CD4-positive, alpha-beta T cell treated with Interleukin-4 for 1 hour (primary cell): ENCODE measurements at places on chromosomes 3 and 15.

DNA sequence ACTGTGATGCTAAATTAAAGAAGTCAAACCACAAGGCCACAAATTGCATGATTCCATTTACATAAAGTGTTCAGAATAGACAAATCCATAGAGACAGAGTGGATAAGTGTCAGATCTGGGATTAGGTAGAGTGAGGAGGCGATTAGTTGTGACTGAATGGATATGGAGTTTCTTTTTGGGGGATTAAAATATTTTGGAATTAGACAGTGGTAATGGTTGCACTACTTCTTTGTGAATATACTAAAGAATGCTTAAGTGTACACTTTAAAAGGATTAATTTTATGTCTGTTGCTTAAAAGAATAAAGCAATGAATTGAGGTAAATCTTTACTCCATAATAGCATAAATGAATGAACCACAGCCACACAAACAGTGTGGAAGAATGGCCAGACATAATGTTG lies 175.5 kb upstream of the CADM2 start:
- DNase-seq, result no peak

DNA sequence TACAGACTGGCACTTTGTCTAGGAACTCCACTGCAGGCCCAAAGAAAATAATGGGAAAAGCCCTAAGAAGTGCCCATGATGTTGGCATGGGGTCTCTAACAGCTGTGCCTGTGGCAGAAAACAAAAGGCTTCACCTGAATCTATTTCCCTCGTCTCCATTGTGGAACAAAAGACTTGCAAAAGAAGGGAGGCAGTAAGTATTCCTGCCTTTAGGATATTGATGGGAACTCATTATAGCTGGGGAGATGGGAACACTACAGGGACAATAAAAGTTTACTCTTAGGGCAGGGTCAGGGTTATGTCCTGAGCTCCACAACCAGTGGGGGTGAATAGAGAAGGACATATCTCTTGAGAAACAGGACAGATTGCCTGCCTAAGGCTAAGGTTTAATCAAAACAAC lies 930.6 kb upstream of the EPHA6 start:
- no peak for DNase-seq

DNA sequence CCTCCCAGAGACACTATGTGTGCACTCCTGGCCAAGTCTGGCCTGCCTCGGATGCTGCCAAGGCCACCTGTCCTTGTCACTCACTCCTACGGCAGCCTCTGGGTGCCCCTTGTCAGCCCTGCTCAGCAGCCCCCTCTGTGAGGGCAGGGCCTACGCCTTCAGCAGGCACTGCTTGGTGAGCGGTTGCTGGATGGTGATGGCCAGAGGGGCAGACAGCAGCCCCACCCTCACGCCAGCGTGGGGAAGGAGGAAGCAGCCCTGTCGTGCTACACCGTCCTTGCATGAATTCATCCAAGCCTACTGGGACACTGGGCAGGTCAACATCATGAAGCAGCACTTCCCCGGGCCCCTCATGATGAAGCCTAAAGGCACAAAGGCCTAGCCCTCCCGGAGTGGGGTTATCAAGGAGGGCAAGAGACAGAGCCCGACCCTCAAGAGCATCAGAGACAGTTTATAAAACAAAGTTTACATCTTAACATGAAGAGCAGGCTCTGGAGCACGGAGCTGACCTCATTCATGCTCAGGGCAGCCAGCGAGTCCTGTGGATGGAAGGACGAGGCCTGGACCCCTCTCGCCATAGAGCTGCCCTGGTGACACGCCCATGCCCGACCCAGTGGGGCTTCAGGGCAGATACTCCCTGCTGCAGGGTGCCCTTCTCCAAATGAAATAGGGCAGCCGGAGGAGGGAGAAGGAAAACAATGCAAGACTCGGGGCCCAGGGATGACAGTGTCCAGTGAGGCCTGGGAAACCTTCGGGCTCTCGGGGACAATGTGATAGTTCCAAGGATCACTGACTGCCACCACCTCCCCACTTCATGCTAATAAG lies 25.3 kb downstream of the CHDH start:
- DNase-seq, result no peak

DNA sequence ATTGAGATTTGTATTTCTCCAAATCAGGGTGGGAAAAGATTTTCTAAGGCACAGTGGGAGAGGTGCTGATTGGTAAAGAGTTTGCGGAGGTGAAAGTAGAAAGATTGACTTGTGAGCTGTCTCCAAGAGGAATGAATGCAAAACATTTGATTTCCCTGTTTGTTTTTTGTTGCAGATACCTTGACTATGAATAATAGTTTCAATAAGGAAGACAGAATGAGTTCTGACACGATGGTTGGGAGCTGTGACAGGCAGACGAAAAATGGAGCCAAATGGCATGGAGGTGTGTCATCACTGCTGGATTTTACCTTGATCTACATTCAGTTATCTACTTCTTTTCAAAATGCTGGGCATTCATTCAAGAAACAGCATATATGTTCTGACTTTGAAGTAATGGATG lies 145.1 kb downstream of the NFKBIZ start:
- no peak for DNase-seq

DNA sequence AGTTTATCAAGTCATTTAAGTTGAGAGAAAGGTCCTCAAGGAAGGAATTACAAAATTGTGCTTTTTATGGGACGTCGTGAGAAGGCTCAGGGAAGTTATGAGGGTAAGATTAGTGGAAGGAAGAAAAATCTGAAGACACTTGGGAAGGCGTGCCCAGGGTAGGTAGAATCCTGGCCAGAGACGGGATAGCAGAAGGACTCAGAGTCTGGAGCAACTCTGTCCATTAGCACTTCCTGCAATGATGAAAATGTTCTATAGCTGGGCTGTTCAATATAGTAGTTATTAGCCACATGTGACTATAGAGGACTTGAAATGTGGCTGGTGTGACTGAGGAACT lies 271.0 kb upstream of the ZPLD1 start:
- no peak for DNase-seq

GRCh38 chr15:82530606-82531379 lies 9.5 kb downstream of the RPS17 start:
- DNase-seq, result peak; percentile 80

GRCh38 chr3:52248816-52249547 lies 3.4 kb downstream of the PPM1M start:
- no peak for DNase-seq

DNA sequence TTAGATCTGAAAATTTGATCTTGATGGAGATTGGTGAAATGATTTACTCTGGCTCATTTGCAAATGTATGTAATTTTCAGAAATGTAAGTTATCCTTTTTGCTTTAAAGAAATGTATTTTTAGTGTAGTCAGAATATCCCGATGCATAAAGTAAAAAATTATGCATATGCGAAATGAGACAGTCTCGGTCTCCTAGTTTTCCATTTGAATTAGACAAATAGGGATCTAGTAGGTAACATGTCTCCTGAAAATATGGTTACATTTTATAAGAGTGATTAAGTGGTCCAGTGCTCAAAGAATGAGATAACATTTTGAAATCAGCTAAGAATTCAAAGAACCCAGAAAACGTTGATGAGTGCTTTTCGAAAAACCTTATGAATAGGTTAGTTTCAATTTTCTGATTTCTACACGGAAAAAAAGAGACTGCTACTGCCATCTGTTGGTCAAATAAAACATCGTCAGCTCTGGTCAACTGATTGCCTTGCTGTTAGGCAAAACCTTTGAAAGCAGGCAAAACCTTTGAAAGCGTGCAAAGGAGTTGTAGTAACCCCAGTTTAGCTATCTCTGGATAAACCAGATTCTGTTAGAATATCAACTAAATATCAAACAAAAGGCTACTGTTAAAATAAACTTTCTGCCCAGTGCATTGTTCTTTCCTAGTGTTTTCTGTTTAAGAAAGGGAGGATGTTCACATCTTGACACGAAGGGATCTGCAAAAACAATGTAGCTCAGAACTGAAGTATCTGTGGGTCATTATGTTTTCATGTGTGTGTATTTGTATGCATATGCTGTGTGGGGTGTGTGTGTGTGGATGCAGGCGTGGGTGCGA lies 59.3 kb upstream of the CHMP2B start:
- peak; percentile 49 for DNase-seq

- DNase-seq, result peak; percentile 38
Observed at GRCh38 chr15:72599855-72600464, 54.5 kb upstream of the GOLGA6B start.

DNA sequence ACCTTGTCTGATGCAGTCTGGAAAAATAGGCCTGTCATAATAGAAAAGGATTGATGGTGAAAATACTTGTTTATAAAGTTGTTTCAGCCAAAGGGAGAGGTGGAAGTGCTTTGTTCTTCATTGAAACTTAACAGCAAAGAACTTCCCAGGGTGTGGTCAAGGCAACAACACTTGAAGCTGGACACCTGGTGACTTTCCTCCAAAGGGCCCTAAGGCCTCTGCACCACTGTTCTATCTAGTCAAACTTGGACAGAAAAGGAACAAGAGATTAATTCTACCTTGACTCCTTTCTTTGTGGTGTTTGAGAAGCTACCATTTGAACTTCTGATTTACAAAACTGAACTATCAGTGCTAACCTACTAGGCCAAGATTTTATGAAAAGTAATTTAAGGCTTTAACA lies 102.0 kb downstream of the CMSS1 start:
- no peak for DNase-seq

DNA sequence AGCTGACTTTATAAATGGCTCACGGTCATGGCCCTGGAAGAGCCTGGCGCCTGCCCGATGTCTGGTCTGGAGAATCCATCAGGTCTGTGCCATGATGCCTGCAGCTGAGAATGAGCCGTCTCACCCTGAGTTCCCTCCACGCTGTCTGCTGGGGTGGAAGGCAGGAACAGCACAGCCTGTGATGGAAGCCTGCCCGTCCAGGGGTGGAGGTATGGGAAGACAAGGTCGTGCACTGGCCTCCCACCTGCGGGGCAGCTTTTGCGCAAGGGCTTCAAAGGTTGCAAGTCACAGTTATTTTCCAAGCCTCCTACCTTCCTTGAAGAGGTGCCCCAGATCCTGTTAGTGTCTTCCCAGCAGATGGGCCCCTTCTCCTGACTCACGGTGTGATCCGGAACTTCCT lies 275.5 kb downstream of the FAM43A start:
- no peak for DNase-seq

GRCh38 chr3:124456506-124456905 lies 273.7 kb upstream of the UMPS start:
- no peak for DNase-seq

DNA sequence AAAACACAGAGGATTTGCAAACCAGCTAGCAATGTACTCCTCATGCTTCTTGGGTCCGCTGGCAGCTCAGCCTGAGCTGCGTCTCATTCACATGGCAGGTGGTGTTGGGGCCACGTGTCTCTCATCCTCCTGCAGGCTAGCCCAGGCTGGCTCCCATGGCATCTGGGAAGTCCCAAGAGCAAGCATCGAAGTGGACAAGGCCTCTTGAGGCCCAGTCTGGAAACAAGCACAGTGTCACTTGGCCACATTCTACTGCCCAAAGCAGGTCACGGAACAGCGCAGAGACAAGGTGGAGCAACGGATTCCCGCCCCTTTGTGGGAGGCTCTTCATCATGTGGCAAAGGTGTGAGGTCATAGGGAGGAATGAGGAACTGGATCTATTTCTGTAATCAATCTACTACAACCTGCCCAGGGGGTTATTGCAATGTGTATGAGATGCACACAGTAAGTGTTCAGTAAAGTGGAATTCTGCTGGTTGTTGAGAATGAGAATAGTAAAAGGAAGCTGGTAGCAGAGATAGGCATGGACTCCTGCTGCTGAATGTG lies 128.3 kb downstream of the TPRA1 start:
- no peak for DNase-seq
